Mesenchymal stem cell (in vitro differentiated cells and primary cell): ENCODE measurements at places on chromosomes 7 and 10.

DNA sequence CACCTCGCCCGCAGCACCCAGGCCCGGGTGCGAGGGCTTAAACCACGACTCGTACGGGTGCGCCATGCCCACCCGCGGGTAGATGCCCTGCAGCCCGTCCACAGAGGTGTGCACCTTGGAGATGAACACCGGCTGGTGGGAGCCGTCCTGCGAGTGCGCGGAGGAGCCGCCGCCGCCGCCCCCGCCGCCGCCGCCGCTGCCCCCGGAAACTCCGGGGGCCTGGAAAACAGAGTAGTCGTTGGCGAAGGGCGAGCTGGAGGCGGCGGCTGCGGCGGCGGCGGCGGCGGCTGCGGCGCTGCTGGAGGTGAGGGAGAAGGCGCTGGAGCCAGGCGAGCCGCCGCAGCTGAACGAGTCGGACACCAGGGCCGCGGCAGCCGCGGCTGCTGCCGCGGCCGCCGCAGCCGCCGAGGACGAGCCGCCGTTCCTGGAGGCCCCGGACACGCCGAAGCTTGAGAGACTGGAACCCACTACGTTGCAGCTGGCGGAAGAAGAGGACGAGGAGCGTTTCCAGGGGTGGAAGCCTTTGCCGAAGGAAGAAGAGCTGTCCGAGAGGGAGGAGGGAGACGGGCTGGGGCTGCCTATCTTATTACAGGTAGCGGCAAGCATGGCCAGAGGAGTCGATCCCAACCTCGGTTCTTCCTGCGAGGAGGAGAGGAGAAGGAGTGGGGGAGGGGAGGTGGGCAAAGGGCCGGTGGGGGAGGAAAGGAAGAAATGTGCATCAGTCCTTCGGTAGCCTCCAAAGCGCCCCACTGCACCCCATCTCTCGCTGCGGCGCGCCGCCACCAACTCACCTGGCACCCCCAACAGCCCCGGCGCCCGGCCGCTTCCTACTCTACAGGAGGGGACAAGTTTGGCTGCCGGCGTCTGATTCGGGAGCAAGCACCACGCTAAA, 1.3 kb downstream of the SP8 start:
- no peak for DNase-seq

- peak; percentile 57 for DNase-seq
Measured at GRCh38 chr7:90345595-90346335, 751 bp upstream of the GTPBP10 start.

- DNase-seq = no peak
Measured at GRCh38 chr10:80144067-80144695, 11.7 kb downstream of the PLAC9 start.

- DNase-seq = no peak
Measured at GRCh38 chr10:110615057-110615747, 28.9 kb upstream of the RBM20 start.

DNA sequence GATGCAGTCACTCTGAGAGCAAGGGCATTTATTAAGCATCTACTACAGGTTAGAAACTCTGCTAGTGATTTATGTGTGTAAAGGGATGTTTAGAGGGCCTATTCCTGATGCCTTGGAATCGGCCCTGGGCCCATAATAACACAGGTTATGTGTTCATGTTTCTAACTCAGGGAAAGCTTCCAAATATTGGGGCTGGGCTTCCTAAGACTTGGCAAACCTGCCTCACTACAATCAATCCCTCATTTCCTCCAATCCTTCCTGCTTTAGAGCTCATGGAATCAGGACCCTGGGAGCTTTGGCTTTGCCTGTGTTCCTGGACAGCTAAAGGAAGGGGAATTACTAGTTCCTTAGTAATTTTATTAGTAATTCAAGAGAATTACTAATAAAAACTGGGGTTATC, 148.8 kb downstream of the HIBADH start:
- no peak for DNase-seq

GRCh38 chr10:97312897-97313296, 6.2 kb upstream of the FRAT1 start:
- no peak for DNase-seq

DNA sequence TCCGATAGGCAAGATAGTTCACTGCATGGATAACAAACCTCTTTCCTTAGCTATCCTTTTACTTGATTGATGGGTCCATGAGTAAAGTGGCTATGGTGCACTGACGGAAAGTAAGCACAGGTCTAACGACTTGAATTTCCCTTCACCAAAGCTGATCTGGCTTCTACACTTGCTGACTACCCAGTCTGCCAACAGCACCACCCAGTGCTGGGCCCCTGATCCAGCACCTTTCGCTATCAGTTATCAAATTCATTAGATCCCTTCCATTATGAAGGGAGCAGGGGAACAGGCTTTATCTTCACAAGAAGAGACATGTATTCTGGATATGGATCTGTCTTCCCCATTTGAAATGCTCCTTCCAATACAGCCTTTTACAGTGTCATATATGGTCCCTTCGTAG, 855.9 kb downstream of the GRID1 start:
- no peak for DNase-seq

DNA sequence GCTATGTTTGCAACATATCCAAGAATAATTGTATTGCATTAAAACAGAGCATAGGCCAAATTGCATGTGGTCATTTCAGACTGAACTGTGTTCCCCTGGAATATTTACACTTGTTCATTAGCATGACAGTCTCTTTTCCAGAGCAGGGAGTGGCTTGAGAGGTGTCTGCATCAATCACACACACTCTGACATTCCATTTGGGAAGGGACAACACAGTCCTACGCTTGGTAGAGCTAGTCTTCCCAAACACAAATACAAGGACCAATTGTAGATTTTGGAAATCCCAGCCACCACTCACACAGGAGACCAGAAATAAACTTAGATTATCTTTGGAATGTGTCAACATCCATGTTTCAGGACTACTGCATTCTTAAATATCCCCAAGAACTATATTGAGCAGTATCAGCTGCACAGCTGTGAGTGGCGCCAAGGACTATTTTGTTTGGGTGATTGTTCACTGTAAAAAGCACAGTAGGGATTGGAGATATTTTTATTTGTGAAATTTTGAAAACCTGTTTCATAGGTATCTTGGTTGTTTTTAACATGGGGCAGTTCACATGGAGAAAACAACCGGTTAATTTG, 93.6 kb upstream of the PRR15 start:
- no peak for DNase-seq

DNA sequence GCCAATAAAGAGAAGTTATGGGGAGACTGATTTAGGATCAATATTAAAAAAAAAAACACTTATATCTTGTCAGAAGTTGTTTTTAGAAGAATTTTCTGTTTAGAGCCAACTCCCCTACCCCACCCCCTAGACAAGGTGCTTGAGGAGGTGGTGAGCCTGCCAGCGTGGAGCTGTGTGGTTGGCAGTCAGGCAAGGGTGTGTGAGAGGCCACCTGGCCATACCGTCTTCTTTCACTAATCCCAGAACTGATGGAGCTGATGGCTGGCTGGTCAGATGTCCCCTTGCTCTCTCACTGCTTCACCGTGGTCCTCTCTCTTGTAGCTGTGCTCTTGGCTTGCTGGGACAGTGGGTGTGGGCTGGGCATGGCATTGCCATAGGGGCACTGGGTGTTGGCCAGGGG, 34.3 kb downstream of the NACAD start:
- DNase-seq = no peak

DNA sequence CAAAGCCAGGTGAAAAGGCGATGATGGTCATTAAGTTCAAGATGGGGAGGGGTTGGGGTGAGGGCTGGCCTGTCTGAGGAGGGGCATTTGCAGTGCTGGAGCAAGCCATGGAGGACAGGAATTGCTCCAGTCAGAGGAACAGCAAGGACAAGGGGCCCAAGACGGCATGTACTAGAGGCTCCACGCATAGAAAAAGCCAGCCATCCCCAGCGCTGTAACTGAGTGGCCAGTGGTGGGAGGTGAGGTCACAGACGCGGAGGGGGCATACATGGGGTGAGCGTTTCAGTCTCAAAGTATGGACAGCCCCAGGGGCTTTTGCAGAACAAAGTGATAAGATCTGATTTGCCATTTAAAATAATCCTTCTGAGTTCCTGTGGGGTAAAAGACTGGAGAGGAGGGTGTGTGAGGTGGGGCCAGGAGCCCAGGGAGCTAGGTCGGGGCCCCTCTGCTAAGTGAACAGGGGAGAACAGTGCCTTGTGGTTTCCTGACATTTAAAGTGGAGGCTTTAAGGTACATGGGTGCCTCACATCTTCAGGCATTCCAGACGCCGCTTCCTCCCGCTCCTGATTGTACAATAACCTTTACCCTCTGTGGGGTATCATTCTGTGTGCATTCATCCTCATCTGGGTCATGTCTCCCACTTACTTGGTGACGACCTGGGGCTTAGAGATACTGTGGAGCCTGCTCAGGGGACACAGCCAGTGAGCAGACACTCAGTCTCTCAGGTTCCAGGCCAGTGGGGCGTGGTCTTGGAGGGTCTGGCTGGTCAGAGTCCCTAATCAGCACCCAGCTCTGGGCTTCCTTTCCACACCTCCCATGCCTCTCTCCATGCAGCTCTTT, 105.6 kb upstream of the GPR26 start:
- no peak for DNase-seq

DNA sequence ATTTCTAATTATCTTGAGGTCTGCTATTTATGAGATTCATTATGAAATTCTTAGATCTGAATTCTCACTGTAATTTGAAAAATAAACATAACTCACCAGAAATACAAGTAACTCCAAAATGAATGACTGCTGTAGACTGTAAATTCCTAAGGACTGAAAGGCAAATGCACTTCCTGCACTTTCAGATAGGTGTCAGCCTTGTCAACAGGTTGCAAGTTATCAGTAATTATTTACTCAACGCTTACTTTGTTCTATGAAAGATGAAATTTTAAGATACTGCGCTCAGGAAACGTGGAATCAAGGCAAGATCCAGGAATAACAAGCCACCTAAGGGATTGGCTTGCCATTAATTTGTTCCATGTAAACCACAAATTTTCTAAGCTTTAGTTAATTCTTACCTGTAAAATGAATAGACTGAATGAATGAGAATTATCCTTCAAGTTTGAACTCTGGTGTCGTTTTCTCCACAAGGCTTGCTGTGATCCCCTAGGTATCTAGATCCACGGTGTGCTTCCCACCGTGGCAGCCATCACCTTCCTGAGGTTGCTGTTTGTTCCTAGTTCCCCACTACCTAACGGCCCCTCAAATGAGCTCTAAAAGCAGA, 12.6 kb downstream of the DHX32 start:
- peak; percentile 60 for DNase-seq

GRCh38 chr7:74320645-74321221, 31.5 kb downstream of the CLIP2 start:
- DNase-seq = no peak

- DNase-seq = peak; percentile 22
Measured at GRCh38 chr7:85595750-85596178, 408.9 kb upstream of the SEMA3D start.

DNA sequence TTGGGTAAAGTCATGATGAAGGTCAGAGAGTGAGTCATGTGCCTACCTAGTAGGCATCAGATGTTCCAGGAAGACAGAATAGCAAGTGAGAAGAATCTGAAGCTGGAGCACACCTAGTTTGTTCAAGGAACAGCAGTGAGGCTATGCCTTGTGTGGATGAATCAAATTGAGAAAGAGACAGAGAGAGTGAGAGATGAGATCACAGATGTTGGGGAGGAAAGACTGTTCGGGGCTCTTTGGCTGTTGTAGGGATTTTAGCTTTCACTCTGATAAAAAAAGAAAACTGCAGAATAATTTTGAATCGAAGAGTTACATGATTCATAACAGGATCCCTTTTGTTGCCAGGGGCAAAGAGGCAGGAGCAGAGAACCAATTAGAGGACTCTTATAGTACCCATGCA, 6.3 kb downstream of the LIPF start:
- DNase-seq = no peak

DNA sequence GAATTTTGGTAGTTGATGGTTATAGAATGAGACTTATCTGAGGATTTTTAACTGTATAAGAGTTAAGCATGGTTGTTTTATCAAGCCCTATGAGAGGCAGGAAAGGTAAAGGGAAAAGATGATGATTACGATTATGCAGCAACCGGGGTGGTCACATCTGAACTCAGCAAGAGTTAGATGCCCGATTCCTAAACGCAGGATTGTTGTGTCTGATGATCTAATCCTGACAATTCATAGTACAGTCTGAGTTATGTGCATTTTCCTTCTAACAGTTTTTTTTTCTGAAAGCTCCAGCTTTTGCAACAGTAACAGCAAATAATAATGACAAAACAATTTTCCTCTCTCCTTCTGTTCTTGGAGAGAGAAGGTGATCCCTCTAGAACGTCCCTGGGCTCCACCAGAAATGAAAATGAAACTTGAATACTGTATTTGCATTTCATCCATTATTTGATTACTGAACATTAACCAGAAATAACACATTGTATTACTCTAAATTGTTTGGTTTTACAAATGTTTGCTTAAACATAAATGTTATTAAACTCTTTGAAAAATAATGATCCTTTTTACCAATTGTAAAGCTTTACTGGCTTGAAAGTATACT, 176.5 kb upstream of the CCDC6 start:
- DNase-seq = no peak

DNA sequence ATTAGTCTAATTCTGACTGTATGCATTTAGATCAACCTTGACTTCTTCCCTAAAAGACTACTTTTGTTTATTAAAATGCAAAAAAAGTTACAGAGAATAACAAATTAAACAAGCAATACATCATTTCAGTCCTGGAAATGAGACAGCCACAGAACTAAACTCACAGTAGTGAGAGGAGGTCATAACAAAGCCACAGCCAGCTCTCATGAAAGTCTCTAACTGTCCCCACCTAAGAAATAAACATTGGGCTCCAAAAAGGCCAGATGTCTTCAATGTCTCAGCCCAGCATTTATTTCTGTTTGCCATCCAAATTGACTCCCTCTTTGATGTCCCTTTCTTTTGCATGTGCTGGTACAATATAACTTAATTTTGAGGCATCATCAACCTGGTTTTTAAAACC, 74.4 kb downstream of the NHLRC2 start:
- DNase-seq = no peak

GRCh38 chr7:94183891-94184290, 179.7 kb upstream of the BET1 start:
- DNase-seq = no peak

DNA sequence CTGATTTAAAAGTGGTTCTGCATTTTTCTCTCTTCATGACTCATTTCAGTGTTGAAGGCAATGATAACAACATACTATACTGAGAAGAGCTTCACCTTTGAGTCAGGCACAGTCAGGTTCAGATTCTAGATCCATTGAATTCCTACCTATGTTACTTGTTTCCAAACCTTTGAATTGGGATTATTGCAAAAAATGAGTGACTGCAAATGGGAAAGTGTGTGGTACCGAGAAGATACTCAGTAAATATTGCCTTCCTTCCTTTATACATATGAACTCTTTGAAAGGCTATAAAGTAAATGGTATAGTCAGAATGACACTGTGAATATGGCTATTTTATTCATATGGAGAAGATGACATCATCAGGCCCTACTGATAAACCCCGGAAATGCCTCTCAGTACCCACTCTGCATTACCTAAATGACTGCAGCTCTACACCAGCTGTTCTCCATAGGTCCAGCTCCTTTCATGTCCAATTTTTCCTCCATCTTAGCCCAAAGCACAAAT, 66.7 kb upstream of the FGL2 start:
- DNase-seq = no peak

GRCh38 chr10:63375859-63376258, 89.9 kb downstream of the JMJD1C start:
- peak; percentile 68 for DNase-seq
